ENCODE measurements at places on chromosomes 12 and 14.

DNA sequence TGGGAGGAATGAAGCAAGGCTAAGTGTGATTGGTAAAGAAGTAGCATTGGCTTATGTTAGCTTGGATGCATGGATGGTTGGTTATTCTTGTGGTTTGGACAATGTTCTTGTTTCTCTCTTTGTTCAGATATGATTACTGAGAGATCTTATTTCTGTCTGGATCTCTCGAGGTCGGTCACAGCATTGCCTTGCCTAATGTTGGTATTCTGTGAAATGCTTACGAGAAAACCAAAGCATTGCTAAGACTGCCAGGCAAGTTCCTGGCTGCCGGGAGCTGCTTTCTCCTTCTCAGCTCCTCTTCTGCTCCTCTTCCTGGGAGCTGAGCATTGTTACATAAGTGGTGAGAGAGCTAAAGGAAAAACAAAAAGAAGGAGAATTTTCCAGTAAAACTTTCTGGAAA lies 7.4 kb upstream of the RND1 start:
- no peak for DNase-seq

GRCh38 chr14:94383777-94384176 lies 4.6 kb downstream of the SERPINA1 start:
- DNase-seq = no peak

DNA sequence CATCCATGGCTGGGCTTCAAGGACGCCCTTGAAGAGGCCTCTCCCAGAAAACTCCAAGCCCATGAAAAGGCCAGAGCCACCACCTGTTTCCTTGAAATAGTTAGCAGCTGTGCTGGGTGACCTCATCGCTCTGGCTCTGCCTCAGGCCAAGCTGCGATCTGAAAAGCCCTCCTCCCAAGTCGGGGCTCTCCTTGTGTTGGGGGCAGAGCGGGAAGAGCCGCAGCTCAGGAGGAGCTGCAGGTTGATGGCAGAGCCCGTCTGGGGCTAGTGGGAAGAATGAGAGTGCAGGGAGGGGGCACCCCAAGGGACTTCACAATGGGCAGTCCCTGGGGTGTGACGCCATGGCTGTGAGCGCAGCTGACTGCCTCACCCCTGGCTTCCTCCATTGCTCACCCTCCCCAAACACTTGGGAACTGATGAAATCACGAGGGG lies 50.0 kb upstream of the STON2 start:
- no peak for DNase-seq

GRCh38 chr12:108403952-108404351 lies 64.8 kb upstream of the CMKLR1 start:
- no peak for DNase-seq

GRCh38 chr12:112947761-112948160 lies 9.5 kb downstream of the OAS3 start:
- no peak for DNase-seq

DNA sequence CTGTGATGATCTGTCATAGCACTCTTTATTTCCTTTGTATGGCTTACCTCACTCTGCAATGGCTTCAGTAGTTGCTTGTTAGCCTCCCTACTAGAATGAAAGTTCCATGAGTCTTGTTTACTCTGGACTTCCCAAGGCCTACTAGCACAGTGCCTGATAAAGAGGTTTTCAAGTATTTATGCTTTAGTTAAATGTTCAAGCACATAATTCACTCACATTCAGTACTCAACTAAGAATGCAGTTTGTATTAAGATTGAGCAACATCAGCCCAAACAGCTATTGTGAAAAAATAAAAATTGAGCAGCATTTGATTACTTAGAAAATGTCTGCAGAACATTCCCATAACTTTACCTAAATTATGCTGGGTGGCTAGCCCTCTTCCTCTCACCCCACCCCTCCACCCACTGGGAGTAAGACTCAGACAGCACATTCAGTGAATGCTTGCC lies 158.9 kb upstream of the AMIGO2 start:
- no peak for DNase-seq

- no peak for DNase-seq
These were observed 27.6 kb upstream of the TRAF3 start for GRCh38 chr14:102749393-102750305.

- DNase-seq = no peak
These were observed 528.2 kb downstream of the SLC6A15 start for GRCh38 chr12:84384384-84384783.

DNA sequence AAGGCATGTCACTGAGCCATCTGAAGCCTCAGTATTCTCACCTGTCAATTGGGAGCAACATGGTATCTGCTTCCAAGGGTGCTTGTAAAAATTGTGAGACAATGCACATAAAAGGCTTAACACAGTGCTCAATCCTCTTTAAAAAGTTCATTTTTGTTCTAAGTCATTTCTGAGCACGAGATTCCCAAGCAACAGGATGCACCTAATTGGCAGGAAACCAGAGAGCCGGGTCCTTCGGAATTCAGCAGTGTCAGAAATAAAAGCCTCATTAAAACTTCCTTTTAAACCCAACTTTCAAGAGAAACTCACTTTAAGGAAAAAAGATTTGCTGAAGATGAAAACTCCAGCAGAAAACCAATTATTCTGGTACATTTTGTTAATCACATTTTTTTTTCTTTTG lies 112.4 kb upstream of the NOS1 start:
- DNase-seq = no peak

DNA sequence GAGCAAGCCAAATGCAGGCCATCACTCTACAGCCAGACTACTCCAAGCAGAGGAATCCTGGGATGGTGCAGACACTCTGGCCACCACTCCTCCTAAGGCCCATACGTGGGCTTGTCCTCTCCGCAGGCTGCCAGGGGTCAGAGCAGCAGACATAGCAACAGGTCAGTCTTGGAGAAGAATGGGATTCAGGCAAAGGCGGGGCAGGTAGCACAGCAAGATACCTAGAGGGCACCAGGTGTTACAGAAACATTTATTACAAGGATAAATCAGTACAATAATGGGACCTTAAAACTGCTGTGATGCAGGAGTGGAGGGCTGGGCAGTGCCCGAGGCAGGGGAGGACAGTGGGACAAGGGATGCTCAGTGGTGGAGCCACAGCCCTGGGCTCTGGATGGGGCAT lies 20.3 kb downstream of the SYNDIG1L start:
- DNase-seq = no peak

DNA sequence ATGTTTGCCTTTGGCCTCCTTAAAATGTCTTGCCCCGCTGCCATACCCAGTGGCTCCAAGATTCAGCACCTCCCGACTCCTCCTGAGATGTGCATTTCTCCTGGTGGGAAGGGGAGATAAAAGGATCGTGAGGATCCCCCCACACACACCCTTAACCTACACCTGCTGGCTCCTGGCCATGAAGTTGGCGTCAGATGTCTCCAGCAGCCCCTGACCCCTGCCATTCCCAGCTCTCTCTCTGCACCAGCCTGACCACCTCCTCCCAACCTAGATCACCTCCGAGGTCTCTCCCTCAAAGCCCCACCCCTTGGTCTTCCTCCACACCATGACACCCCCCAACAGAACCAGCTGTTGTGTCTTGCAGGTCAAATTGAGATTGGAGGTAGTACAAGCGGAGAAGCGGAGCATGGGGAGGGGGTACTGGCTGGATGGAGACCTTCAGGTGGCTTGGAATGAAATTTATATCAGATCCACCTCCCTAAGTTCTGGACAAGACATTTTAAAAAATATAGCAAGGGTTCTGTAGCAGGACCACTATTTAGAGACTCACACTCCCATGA lies 151.1 kb upstream of the FKBP4 start:
- DNase-seq = no peak

DNA sequence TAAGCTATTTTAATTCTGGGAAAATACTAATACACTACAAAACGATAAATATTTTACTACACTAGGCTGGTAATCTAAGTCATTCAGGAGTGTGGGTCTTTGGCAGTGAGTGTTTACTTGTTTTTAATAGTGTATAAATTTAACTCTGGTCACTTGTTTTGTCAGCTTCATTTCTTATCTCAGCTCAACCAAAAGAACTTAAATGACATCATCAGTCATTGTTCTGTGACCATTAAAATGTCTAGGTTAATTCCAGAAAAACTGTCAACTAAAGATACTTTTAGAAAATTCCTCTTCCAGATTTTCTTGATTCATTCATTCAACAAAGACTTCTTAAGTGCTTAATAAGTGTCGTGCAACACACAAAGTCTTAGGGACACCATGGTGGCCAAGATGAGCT lies 102.8 kb downstream of the FOXN3 start:
- DNase-seq = no peak

DNA sequence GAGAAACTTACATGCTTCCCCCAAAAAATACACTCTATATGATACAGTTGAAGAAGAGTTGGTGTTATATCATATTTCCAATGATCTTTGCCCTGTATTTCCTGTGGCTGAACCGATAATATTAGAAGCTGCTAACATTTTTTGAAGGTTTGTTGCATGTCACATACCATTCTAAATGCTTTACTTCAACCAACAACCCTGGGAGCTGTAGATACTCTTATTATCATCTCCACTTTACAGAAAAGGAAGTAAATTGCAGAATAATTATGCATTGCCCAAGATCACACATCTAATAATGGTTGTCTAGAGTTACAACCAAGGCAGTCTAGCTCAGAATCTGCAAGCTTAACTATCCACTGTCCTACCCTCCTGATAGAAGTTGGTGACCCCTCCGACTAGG lies 182.8 kb downstream of the NUAK1 start:
- no peak for DNase-seq

- DNase-seq = no peak
These were observed 209.5 kb upstream of the DIO3 start for GRCh38 chr14:101351769-101352168.

DNA sequence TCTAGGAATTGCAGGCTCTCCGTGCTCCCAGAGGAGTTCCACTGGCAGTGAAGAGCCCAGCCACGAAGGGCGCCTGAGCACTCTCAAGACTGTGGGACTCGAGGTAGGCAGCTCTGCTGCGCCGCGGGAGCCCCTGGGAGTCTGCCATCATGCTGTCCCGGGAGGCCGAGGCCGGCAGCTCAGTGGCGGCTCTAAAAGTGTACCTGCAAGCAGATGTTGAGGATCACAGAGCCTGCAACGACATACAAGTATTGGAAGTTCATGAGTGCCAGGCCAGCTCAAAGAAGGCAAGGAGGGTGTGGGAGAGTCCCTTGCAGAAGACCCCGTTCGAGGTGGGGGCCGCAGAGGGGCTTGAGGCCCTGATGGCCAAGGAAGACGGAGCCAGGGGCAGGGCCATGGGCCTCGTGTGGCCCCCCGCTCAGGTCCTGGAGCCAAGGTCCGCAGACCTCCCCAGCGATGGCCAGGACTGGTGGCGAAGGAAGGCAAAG lies 62.7 kb downstream of the MUCL1 start:
- DNase-seq = no peak

- DNase-seq = no peak
These were observed 516 bp downstream of the NINJ2 start for GRCh38 chr12:662566-663292.

- DNase-seq = no peak
These were observed 602.8 kb downstream of the RPS29 start for GRCh38 chr14:48983351-48983888.

- no peak for DNase-seq
These were observed 34.8 kb upstream of the TESC start for GRCh38 chr12:117134059-117134458.

GRCh38 chr12:1161197-1161596 lies 170.2 kb downstream of the ERC1 start:
- no peak for DNase-seq

GRCh38 chr12:62865937-62866336 lies 69.0 kb downstream of the PPM1H start:
- no peak for DNase-seq

DNA sequence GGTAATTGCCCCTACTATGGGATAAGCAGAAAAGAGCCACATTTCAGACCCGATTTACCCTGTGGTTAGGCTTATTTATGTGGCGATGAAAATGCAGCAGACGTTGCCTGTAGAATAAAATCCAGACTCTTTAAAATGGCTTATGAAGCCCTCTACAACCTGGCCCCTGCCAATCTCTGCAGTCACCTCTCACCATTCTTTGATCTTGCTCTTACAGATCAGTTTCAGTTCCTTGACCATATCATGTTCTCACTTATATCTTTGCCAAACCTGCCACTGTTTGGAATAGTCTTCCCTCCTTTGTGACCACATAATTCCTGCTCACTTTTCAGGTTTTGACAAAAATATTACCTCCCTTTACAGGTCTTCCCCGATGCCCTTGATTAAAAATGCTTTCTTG lies 264.3 kb upstream of the GARIN6 start:
- DNase-seq = no peak

GRCh38 chr12:129049917-129050316 lies 196.6 kb downstream of the GLT1D1 start:
- peak; percentile 1 for DNase-seq

DNA sequence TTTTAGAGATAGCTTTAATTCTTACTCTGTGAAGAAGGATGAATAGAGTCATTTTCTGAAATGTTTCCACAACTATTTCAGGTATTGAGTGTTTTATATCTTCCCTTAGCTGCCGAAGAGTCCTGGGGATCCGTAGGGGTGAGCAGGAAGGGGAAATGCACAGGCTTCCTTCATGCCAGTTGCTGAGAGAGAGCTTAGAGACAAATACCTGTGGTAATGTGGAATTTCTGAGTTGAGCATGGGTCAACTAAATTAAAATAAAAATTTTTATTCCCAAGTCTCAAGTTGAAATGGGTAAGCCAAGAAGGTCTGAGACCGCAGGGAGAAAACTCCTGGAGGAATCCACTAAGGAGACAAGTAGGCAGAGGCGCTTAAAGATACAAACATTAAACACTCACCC lies 185.7 kb downstream of the DAD1 start:
- no peak for DNase-seq

DNA sequence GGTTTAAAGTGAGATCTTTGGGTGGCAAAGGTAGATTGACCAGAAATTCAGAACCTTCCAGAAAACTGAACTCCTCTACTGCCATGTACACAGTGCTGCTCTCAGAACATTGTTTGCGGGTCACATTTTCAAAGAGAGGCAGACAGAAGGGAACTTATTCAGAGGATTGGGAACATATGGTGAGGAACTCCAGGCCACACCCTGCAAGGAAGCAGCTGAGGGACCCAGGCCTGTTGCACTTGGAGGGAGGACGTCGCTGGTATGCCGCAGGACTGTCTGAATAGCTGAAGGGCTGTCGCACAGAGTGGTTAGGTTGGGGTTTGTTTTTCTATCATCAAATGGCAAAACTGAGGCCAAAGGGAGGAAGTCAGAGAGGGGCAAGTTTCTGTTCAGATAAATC lies 441.1 kb downstream of the DPF3 start:
- DNase-seq = no peak

GRCh38 chr12:10283027-10283426 lies 24.6 kb upstream of the KLRD1 start:
- DNase-seq = no peak

GRCh38 chr12:55696141-55696540 lies 11.6 kb downstream of the ITGA7 start:
- no peak for DNase-seq

DNA sequence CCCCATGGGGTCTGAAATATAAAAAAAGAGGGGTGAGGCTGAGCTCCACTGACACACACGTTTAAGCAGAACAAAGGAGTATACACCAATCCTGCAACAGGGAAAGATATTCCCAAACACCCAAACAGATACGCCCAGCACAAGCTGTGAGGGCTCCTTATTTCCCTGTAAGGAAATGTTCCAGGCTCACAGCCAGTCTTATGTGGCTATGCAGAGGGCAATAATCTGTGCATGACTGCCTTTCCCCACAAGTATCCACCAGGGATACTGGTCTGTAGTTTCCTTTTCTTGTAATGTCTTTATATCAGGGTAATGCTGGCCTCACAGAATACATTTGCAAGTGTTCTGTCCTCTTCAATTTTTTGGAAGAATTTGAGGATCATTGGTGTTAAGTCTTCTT lies 141.7 kb upstream of the DAAM1 start:
- DNase-seq = no peak
